ENCODE measurements at places on chromosomes 6 and 20.
A peak's percentile ranks its signal among the peaks of the same experiment; 100 is the strongest.

DNA sequence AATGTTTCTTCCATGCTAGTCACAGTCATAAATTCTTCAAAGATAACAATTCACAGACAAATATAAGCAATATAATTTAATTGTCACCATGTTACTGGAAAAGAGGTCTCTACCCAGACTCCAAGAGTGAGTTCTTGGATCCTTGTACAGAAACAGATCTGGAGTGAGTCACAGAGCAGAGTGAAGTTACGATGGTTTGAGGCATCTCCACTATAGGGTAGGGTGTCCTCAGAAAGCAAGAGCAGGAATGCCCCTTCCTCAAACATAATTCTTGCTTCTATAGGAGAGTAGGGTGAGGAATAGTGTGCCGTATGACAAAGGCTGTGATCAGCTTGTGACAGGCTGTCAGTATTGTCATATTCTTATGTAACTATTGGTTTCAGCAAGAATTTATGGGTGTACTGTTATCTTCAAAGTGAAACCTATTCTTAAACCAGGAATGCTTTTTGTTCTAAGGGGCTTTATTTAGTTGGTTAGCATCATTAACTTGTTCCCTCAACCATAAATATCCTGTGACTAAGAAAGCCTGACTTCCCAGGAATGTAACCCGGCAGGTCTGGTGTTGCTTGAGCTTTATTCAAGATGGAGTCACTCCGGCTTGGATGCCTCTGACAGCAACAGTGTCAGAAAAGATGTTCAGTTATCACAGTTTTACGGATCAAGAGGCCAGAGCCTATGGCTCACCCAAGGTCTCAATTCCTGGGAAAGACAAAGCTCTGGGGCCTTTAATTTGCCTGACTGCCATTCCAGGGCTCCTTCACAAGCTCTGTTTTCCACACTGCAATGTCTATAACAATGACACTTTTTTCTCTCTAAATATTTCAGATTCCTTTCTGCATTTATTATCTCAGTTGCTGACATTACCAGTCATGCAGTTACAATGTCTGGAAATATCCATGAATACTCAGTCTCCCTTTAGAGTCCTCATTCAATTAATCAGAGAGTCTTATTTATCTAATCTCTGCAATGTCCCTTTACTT is 298.6 kb downstream of the C6orf118 start:
- DNase-seq = no peak

DNA sequence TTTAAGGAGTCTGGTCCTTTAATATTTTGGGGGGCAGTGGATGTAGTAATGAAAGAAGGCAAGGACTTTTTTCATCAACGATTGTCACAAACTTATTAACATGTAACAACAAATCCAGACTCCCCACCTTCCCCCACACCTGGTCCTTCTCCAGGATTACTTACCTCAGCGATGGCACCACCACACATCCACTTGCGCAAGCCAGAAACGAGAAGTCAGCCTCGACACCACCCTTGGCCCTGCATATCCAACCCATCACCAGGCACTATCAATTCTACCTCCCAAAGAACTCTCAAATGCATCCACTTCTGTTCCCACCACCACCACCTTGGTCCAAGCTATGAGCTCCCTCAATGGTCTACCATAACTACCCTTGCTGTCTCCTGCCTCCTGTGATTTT is 6.6 kb downstream of the EZR start:
- no peak for DNase-seq

GRCh38 chr6:75334266-75335040 is 49.9 kb upstream of the TMEM30A start:
- DNase-seq = no peak

- DNase-seq = no peak
Measured at GRCh38 chr6:134609716-134610261, 291.9 kb upstream of the SGK1 start.

DNA sequence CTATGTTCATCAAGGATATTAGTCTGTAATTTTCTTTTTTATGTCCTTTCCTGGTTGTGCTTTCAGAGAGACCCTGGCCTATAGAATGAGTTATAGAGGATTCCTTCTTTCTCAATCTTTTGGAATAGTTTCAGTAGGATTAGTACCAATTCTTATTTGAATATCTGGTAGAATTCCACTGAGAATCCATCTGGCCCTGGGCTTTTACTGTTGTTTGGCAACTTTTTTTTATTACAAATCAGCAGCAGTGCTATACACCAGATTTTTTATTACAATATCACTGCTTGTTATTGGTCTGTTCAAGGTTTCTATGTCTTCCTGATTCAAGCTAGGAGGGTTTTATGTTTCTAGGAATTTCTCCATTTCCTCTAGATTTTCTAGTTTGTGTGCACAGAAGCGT is 50.0 kb upstream of the NRSN1 start:
- DNase-seq = no peak

GRCh38 chr6:33423777-33424176 is 3.9 kb downstream of the SYNGAP1 start:
- no peak for DNase-seq

DNA sequence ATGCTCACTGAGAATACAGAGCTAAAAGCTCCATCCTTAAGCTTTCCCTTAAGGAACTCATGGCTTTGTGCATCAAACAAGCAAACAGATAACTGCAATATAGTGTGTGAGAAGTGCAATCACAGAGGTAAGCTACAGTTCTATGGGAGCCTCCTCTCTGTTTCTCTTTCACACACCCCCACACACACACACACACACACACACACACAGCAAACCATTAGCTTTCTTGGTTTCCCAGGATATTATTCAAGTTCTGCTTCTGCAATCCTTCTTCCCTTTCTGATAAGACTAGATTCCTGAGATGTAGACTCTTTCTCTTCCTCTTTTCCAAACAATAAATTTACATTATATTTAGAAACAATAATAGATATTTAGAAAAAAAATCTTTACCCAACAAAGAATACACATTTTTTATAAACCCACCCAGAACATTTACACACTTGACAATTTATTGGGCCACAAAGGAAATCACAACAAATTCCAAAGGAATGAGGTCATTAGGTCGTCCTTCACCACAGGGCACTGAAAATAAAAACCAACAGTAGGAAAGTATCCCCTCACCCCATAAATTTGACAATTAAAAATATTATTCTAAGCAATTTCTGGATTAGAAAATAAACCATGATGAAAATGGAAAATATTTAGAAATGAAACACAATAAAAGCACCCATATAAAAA is 9.3 kb upstream of the GFOD1 start:
- no peak for DNase-seq

- no peak for DNase-seq
Measured at GRCh38 chr6:133671376-133671775, 217.5 kb upstream of the TCF21 start.

DNA sequence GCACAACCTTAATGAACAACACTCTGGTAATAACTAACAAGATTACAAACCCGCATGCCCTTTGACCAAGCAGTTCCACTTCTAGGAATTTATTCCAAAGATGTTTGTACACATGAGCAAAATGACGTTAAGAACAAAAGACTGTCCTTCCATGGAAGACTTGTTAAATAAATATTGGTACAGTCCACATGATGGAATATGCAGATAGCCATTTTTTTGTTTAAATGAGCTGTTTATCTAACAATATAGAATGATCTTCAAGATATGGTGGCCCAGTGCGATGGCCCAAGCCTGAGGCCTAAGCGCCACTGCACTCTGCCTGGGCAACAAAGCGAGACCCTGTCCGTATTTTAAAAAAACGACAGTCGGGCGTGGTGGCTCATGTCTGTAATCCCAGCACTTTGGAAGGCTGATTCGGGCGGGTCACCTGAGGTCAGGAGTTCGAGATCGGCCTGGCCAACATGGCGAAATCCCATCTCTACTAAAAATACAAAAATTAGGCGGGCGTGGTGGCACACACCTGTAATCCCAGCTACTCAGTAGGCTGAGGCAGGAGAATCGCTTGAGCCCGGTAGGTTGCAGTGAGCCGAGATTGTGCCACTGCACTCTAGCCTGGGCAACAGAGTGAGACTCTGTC is 7.4 kb upstream of the AHCY start:
- no peak for DNase-seq

- no peak for DNase-seq
Measured at GRCh38 chr6:101935732-101936131, 542.2 kb downstream of the GRIK2 start.

GRCh38 chr6:24397631-24398030 is 5.1 kb upstream of the MRS2 start:
- DNase-seq = no peak

GRCh38 chr20:51342510-51343236 is 199.8 kb downstream of the NFATC2 start:
- no peak for DNase-seq

GRCh38 chr6:88238901-88239300 is 72.8 kb upstream of the CNR1 start:
- DNase-seq = no peak

DNA sequence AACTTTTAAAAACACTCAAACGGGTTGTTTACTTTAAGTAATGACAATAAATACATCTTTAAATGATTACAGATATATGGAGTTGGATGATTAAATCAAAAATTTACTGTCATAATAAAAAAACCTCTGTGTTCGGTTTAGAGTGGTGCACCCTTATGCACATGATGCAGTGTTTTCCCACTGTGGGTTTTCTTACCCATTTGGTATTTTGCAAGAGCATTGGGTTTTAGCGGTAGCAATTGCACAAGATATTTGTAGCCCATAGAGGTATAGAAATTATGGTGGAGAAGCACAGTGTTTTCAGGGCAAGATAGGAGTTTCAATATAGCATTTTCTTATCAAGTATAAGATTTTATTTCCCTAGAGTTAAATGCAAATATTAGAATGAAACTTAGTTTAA is 410.8 kb upstream of the PLCB4 start:
- DNase-seq = no peak

- no peak for DNase-seq
Measured at GRCh38 chr20:59299945-59300332, 472 bp upstream of the EDN3 start.

DNA sequence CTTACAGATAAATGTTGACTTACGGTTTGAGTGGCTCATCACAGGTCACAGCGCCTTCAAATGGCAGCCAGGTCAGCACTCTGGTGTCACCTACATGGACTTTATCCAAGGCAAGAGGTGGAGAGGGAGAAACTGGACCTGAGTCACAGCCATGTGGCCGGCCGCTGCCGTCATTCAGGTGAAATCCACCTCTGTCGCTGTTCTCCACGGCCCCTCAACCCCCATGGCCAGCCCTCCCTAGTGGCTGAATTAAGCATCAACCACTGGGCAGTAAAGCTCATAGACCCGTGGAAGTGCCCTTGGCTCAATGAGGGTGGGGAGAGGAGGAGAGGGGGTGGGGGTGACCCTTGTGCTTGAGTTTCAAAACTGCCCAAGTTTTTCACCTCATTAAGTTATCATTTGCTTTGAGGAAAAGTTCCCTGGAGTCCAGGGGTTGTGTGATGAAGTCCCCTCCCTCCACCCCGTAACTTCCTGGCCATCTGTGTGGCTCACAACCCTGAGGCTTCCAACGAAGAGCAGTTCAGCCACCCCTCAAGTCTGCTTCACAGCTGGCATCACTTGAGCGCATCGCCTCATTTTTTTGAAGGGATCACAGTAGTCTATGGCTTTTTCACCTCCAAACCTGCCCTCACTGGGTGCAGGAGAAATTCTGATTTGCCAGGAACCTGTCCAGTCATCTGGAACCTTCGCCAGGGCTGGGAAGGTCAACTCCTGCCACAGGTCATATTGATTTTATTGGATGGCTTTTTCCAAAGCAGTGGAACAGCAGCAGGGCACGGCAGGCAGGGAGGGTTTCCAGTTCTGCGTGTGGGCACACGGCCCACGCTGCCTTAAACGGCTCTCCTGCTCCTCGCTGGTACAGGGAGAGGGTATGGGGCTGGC is 43.5 kb upstream of the APCDD1L start:
- DNase-seq = no peak

GRCh38 chr6:100240798-100241197 is 223.9 kb downstream of the SIM1 start:
- no peak for DNase-seq

DNA sequence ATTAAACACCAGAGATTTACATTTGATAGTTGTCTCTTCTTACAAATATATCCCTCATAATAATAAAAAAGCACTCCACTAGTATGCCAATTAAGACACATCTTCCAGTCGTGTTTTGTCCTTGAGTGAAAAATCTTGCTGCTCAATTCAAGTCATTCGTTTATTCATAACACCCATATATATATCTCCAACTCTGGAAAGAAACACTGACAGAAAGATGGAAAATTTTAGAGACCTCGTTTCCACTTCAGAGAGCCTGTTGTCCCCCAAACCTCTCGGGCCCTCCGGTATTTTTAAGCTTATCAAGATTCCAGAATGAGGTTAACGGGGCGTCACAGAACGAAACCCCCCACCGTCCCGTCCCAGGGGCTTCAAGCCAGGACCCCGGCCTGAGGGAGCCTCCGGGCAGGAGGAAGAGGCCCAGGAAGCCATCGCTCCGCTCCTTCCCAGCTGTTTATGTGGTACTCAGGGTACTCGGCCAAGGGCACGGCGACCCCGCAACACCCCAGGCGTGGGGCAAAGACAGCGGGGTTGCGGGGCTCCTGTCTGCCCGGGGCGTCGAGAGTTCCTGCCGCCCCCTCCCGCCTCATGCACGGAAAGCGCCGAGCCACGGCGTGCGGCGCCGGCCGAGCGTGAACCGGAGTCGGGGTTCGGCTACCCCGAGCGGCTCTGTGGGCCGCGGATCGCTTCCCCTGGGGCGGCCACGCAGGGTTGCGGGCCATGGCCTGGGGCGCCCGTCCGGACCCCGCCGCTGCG is 623 bp upstream of the SNX9 start:
- peak; percentile 19 for DNase-seq

GRCh38 chr6:161869491-161869890 is 595.6 kb upstream of the AGPAT4 start:
- no peak for DNase-seq

GRCh38 chr6:35230950-35231349 is 17.2 kb downstream of the SCUBE3 start:
- DNase-seq = no peak

DNA sequence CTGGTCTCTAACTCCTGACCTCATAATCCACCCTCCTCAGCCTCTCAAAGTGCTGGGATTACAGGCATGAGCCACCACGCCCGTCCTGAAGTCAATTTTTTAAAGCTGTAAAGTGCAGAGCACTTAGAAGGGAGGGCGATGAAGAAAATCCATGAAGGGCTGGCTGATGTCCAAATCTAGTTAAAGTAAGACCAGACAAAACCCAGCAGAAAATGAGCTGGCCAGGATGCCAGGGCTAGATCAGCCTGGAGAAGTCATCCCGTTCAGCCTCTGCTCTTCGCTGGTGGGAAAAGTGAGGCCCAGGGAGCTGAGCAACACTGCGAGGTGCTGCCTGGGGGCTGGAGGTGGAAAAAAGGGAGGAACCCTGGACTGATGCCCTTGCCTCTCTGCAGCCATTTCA is 3.1 kb downstream of the BPIFB4 start:
- DNase-seq = no peak

DNA sequence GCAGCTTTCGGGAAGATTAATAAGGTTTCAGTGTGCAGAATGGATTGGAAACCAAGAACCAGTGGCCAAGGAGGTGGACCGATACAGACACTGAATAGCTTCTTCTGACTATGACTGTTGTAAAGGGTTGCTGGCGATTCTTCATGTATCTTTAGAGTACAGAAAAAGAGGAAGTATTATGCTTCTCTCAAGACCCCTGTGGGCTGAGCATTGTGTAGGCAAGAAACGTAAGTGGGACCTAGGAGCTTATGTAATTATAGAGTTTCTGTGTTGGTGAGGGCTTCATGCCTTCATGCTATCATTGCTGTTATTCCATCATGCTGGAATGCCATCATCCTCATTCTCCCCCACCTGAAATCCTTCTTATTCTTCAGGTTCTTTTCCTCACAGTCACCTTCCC is 105.4 kb upstream of the AKIRIN2 start:
- no peak for DNase-seq

GRCh38 chr6:40583709-40584108 is 3.5 kb downstream of the LRFN2 start:
- no peak for DNase-seq

GRCh38 chr6:64990652-64991304 is 716.2 kb downstream of the EYS start:
- no peak for DNase-seq
